Hematopoietic multipotent progenitor cell treated with erythropoietin and hydrocortisone succinate and interleukin-3 and kit ligand, for 8 days (in vitro differentiated cells): ENCODE measurements at places on chromosomes 2 and 18.

GRCh38 chr2:179181002-179181401 is 83.6 kb downstream of the SESTD1 start:
- no peak for DNase-seq

DNA sequence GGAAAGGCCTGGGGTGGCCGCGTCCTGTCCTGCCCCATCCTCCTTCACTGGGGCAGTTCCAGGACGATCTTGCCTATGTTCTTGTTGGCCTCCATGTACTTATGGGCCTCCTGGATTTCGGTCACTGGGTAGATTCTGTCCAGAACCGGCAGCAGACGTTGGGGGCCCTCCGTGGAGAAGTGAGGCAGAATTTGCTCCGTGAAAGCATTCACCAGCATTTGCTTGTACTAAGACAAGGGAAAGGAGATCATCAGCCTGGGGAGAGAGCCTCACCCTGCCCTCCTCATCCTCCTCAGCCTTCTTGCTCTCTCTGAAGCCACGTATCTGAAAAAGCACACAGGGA is 1.4 kb upstream of the SF3B6 start:
- peak; percentile 35 for DNase-seq

DNA sequence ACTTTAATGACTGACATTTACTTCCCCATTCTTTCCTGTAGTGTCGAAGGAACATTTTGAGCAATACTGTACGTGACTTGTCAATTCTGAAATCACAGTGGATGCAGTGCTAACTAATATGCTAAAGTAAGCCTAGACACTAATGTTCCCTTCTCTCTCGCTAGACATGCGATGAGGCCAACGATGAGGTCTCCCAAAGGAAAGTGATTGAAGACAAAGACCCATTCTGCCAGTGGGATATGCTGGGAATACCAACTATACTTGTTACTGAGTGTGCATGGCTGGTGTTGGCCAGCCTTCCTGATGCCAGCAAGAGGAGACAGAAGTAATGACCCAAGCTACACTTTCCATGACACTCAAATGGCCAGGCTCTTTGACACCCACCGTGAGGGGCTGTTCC is 2.5 kb upstream of the SERPINE2 start:
- DNase-seq, result no peak

GRCh38 chr2:65728477-65729180 is 296.2 kb upstream of the SPRED2 start:
- no peak for DNase-seq

DNA sequence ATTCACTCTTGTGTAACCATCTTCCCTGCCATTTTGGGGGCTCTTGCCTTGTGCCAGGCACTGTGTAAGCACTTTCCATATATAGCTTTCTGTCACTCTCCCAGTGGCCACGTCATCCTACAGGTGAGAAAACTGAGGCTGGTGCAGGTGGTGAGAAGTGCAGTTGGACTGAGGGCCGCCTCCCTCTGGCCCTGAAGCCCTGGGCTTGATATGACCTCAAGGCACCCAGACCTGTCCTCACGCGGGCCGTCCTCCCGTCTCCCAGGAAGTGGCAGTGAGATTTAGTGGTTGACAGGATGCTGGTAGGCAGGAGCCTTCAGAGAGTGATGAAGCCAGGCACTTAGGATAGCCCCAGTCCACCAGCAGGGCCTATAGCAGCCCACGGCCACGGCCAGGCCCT is 30.5 kb downstream of the MAL start:
- no peak for DNase-seq

- DNase-seq, result no peak
Observed at GRCh38 chr2:120703330-120703994, 32.2 kb upstream of the GLI2 start.

DNA sequence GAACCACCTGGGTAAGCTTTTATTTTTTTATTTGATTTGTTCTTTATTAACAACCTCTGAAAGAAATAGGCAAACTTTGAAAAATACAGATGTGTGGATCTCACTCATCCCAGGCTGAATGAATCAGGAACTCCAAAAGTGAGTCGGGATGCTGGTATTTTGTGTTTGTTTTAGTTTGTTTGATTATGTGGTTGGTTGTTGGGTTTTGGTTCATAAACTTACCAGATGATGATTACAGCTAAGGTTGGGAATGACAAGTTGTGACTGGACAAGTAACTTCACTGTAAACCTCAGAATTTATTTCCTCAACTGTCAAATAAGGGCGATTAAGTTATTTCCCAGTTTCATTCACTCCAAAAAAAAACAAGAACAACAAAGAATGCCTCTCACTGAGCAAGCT is 80.5 kb upstream of the KIF5C start:
- no peak for DNase-seq

DNA sequence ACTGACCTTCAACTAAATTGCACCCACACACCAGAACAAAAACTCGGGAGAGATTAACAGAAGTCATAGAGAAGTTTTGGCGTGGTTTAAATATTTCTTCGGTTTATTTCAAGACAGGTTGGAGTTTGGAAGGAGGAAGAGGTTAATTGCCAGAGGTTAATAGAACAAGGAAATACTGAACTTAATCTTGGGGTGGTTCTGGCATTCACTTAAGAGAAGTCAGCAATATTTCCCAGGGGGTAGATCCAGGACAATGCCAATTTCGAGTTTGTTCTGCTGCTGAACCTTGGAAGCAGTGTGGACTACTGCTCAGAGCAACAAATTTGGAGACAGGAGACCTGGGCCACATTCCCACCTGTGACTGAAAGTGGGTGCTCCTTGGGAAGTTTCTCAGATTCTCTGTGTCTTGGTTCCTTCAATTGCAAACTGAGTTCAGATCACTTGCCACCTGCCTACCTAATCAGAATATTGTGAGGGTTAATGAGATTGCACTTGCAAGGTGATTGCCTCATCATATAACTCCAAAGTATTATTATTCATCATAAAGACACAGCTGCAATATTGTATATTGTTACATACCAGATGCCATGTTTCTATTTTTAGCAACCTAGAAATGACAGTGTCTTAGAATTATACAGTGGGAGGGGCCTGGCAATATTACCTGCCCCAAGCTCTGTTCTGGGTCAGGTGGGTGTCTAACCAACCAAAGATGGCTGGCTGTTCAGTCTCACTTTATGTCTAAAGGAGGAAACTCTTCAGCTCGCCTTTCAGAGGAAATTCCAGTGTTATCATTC is 217.4 kb downstream of the CDCA7 start:
- DNase-seq, result no peak
